ENCODE measurements at places on chromosomes 12 and 14.

- no peak for DNase-seq
These were observed 61.6 kb upstream of the GNPNAT1 start for GRCh38 chr14:52852810-52853521.

GRCh38 chr12:82842480-82842879 is 155.8 kb downstream of the TMTC2 start:
- no peak for DNase-seq

- DNase-seq, result no peak
These were observed 260.1 kb downstream of the C12orf75 start for GRCh38 chr12:105590571-105590970.

- no peak for DNase-seq
These were observed 786.8 kb downstream of the TMTC2 start for GRCh38 chr12:83473408-83474095.

DNA sequence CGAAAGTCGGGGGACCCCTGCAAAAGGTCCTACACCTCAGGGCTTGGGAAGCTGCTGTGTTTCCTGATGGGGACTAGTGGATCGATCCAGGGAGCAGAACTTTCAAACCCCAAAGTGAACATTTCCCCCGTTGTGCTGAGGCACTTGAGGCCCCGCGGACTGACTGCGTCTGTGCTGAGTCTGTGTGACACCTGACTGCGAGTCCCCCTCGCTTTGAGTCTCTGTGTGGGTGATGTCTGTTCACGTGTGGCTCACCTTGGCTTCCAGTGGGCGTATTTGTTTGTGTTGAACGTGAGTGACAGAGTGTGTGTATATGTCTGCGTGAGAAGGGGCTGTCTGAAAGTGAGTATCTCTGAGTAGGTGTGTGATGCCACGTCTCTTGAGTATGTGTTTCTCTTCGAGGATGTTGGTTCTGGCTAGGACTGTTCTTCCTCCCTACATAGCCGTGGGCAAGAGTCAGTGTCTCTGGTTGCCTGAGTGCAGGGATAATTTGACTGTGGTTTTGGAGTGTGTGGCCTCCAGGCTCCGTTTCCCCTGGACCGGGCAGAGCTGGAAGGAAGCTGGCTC is 1.3 kb downstream of the TEAD4 start:
- DNase-seq, result peak; percentile 65

GRCh38 chr14:68714991-68715924 is 77.6 kb downstream of the ZFP36L1 start:
- DNase-seq, result peak; percentile 88

DNA sequence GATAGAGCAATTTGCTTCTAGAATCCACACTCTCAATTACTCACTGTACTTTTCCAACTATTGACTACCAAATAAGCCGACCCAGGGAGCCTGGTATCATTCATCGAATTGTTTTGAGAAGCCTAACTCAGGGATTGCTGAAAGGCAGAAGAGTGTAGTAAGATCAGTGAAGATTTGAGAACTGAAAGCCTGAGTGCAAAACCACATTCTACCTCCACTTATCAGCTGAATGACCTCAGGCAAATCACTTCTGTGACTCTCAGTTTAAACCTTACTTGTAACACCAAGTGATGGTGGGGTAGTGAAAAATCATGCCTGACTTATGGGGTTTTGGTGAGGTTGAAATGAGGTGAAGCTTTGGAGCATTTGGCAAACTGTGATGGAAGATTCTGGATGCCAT is 126.1 kb upstream of the MAX start:
- no peak for DNase-seq

GRCh38 chr14:67623114-67623513 is 3.4 kb downstream of the ARG2 start:
- DNase-seq, result no peak

GRCh38 chr14:69763761-69764510 is 3.0 kb upstream of the SRSF5 start:
- DNase-seq, result no peak

DNA sequence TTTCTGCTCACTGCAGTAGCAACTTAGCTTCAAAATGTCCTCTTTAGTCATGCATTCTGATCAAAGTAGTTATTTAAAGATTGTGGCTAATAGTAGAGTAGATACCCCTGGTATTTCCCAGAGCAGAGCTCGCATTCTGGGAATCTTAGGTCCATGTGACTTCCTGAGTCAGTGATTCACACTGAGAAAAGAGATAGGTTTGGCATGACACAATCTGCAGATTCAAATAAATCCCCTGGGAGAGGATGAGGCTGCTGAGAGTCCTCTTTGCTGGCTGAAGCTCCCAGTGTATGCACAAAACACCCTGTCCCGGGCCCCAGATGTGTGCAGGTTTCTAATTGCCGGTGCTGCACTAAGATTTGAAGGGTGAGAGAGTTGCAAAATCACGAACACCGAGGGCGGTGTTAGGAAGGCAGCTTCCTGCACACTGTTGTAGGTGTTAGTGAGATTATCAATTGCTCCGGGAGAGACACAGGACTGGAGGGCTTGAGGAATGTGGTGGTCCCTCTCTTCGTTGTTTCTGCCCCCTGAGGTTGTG is 233.2 kb downstream of the NRXN3 start:
- DNase-seq, result no peak

DNA sequence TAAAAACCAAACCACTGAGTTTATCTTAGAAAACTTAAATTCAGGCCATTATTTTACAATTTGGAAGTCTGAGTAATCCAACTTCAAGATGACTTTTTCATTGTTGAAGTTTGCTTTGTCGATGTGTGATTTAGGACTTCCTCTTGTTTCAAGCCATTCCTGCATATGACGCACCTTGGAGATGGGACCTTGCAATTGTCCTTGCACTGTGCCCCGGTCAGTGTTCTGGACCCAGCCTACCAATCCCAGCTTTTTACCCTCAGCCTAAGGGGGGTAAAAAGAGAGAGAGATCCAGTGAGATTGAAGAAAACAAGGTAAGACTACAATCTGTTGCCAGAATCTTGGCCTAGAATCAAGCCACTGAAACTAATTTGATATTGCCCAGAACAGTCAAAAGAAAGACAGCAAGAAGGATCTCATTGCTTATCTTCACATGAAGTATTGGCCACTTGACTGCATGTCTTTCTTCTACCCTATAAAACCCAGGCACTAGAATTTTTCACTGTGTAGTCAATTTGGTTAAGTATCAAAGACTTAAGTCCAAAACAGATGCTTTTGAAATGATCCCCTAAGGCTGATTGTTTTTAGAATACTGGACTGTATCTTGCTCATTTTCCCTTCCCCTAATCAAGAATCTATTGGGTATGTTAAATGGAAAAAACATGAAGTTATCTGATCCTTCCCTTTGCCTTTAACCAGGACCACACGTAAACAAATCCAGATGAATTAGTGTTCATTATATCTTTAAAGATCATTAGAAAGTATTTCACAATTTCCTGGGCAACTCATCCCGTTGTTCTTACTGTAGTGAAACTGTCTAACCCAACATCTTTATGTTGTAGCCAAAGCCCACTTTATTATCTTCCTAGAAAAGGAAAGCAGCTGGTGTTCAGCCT is 2.4 kb upstream of the MLH3 start:
- no peak for DNase-seq

GRCh38 chr12:2295941-2296461 is 243.2 kb downstream of the CACNA1C start:
- DNase-seq, result peak; percentile 57

GRCh38 chr14:103770902-103771301 is 55.3 kb downstream of the ZFYVE21 start:
- peak; percentile 26 for DNase-seq

- DNase-seq, result no peak
These were observed 665 bp downstream of the RHOF start for GRCh38 chr12:121792607-121793439.

DNA sequence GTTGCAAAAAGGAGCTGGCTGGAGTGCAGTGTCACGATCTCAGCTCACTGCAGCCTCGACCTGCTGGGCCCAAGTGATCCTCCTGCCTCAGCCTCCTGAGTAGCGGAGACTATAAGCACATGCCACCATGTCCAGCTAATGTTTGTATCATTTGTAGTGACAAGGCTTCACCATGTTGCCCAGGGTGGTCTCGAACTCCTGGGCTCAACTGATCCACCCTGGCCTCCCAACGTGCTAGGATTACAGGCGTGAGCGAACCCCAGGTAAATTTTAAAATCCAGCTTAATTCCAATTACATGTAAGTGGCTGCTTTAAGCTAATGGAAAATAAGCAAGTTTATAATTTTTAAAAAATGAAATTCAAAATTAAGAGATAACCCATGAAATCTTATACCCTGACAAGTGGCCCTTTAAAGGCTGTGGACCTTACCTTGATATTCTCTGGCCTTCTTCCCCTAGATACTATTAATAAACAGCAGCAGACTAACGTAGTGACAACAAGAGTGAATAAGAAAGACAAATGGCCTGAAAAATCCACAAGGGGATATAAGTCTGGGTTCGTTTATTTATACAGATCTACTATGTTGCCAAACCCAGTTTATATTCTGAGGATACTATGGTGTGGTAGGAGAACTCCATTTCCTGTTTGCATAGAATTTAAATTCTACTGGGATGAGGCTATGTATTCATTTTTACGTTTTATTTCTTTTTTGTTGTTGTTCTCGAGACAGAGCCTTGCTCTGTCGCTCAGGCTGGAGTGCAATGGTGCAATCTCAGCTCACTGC is 25.6 kb upstream of the SLC2A3 start:
- no peak for DNase-seq

GRCh38 chr14:38336298-38336697 is 80.4 kb upstream of the CLEC14A start:
- DNase-seq, result no peak

DNA sequence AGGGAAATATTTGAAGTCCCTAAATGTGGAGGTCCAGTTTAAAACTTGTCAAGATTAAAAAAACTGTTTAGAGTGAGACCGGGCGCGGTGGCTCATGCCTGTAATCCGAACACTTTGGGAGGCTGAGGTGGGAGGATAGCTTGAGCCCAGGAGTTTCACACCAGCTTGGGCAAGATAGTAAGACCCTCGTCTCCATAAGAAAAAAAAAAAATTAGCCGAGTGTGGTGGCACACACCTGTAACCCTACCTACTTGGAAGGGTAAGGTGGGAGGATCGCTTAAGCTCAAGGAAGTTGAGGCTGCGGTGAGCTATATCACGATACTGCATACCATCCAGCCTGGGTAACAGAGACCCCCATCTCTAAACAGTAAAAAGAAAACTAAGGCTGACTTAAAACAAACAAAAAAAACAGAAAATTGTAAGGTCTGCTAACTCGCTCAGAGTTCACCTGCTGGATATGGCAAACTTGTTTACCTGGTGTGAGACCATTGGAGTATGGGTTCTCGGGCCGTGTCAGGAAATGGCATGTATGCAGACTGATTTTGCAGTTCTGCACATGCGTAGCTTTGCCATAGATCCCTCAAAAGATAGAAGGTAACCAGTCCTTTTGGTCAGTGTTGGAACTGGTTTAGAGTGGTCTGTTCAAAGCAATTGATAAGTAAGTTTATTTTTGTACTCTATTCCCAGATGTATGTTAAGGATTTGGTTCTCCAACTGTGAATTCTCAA is 2.1 kb downstream of the RNF10 start:
- DNase-seq, result no peak

DNA sequence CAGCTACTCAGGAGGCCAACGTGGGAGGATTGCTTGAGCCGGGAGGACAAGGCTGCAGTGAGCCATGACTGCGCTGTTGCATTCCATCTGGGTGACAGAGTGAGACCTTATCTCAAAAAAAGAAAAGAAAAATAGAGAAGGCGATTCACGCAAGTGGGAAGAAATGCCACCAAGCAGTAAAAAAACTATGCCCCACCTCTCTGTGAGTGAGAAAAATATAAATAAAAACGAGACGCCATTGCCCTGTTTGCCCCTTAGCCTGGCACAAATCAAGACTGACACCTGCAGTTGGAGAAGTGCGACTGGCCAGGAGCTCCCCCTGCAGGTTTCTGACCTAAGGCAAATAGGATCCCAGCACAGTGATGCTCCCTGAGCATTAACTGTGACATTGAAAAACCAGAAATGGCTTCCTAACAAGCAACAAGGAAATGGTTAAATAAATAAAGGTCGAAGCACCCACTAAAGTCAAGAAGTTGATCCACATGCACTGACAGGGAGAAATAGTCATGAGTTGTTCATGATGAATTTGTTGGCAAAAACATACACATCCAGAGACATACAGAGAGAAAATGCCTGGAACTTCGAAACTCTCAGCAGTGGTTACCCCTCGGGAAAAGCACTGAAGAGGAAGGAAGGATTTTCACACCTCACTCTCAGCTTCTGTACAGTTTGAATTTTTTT is 21.1 kb downstream of the GSC start:
- no peak for DNase-seq

DNA sequence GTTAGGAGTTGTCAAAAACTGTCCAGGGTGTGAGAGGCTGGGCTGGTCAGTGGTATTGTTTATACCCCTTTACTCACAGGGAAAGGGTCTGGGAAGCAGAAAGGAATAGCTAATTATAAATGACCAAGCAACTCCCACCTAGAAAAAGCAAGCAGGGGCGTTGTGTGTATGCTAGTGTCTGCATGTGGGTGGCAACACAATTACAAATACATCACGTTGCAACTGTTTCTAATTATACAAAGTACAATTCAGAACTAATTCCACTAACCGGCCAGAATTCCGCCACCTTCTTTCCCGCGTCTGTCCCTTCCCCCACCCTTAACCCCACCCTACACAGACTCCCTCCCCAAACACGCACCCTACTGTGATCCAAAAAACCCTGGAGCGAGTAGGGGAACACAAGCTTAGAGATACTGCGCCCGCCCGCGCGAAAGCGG is 2.2 kb downstream of the DPF3 start:
- DNase-seq, result no peak

- no peak for DNase-seq
These were observed 170.6 kb downstream of the OTOGL start for GRCh38 chr12:80269803-80270552.

DNA sequence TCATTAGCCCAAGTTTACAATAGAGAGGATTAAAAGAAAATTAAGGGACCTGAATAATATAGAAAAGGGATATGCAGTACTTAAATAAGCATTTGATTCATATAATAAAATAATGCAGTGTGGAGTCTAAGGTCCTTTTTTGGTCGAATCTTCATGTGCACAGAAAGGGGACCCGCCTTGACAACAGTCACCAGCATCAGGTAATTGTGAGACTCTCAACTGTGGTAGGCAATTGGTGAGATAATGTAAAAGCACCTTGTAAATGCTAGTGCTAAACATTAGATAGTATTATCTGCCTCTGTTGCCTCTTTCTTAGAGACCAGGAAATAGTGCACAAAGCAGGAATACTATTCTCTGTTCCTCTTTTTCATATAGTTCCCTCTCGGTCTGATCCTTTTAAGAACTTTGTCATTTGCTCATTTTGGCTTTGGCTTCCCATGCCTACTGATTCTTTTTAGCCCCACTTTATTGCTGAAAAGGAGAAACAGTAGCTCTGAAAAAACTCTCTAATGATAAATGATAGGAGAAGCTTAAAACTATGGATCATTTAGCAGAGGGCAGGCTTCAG is 17.5 kb downstream of the CHPT1 start:
- DNase-seq, result no peak

- no peak for DNase-seq
These were observed 30.4 kb downstream of the CCNK start for GRCh38 chr14:99511421-99512109.
